MCF 10A (cell line): ENCODE measurements at places on chromosomes 7 and 10. TPM values are rescaled to one million over a fixed set of nuclear protein-coding genes. Genes with fewer than 3 reads are reported as not detected.

The GNAT3 gene
- total RNA-seq = not detected in 2 replicates

The NACAD gene
- total RNA-seq = not detected in 2 replicates

The KLF14 gene
- total RNA-seq = not detected in 2 replicates

The CYP2W1 gene
- not detected in 2 replicates for total RNA-seq

The CHN2 gene
- 5.1 and 8.0 TPM in 2 replicates for total RNA-seq

The CEP41 gene
- 14.0 and 15.8 TPM in 2 replicates for total RNA-seq

The DTX2 gene
- 29.9 and 35.2 TPM in 2 replicates for total RNA-seq

The LRRC61 gene
- total RNA-seq = 8.4 and 10.1 TPM in 2 replicates
